ENCODE measurements at places on chromosomes 2 and 18.
A peak's percentile ranks its signal among the peaks of the same experiment; 100 is the strongest.

GRCh38 chr2:152200565-152201465 lies 25.3 kb upstream of the STAM2 start:
- DNase-seq = peak; percentile 68

DNA sequence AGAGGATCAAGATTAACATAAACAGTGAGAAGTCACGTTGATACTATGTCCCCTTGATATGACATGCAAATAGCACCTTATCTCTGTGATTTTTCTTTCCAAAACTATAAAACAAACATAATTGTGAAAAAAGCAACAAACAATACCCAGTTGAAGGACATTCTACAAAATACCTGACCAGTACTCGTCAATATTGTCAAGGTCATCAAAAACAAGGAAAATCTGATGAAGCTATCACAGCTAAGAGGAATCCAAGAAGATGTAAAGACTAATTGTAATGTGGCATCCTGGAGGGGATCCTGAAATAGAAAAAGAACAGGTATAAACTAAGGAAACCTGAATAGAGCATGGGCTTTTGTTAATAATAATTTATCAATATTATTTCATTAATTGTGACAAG lies 321.5 kb upstream of the MAP2 start:
- no peak for DNase-seq

DNA sequence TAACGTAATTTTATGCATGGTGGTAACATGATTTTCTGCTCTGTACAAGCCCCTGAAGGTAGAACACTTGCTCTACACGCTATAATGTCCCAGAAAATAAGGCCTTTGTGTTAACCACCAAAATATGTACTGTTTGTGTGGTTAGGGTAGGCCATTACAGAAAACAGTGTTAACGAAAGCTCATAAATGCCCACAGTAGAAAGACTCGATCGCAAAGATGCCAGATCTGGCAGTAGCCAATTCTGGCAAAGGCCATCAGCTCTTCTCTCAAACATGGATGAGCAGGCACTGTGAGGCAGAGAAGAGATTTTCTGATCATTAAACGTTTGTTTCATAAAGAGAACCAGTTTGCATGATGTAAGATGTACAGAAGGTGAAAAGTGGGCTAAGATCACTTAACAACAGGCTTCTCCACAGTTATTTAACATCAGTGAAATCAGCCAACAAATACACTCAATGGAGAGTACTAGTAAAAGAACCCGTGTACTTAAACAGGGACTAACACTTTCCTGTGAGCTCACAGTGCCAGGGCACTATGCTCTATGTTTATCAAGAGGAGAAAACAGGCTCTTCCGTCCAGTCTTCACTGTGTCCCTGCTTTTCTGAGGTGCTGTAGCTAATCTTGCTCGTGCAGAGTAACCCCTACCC lies 80.3 kb downstream of the SPRED2 start:
- no peak for DNase-seq

- DNase-seq = no peak
Measured at GRCh38 chr2:176504440-176504839, 235.2 kb downstream of the MTX2 start.

DNA sequence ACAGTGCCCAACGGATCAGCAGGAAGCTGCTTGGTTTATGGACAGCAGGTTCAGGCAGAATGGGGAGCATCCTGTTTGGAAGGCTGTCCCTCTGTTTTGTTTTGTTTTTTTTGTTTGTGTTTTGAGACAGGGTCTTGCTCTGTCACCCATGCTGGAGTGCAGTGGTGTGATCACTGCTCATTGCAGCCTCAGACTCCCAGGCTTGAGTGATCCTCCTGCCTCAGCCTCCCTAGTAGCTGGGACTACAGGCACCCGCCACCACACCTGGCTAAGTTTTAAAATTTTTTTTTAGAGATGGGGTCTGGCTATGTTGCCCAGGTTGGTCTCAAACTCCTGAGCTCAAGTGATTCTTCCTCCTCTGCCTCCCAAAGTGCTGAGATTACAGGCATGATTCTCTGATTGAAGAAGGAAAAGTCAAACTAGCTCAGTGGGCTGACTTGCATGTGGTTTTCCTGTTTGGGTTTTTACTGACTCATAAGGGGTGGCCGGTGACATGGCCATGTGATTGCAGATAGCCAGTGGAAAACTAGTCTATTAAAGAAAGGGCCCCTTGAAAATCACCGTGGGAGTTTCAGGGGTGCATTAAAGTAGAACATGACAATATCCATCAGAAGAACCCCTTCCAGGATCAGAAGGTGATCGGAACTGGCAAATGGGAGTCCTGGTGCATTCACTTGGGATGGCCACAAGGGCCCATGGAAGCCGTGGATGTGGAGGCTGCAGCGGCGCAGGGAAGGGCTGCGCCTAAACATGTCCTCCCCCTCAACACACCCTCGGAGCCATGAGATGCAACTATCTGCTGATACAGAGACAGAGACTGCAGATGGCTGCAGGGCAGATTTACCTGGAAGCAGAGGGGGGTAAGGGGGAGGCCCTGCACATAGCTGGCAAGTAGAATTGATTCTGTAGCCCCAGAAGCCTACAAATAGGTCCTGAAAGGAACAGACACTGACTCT lies 26.5 kb downstream of the AQP12B start:
- DNase-seq = no peak

GRCh38 chr2:183250472-183250871 lies 126.2 kb downstream of the NUP35 start:
- DNase-seq = no peak

DNA sequence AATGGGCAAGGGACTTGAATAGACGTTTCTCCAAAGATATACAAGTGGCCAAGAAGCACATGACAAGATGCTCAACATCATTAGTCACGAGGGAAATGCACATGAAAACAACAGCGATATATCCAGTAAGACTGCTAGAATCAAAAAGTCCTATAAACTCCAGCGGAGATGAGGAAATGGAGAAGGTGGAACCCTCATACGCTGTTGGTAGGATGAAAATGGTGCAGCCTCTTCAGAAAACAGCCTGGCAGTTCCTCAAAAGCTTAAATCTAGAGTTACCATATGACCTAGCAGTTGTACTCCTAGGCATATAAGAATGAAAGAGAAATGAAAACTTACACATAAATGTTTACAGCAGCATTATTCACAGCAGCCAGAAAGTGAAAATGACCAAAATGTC lies 48.1 kb downstream of the HPCAL1 start:
- DNase-seq = no peak

DNA sequence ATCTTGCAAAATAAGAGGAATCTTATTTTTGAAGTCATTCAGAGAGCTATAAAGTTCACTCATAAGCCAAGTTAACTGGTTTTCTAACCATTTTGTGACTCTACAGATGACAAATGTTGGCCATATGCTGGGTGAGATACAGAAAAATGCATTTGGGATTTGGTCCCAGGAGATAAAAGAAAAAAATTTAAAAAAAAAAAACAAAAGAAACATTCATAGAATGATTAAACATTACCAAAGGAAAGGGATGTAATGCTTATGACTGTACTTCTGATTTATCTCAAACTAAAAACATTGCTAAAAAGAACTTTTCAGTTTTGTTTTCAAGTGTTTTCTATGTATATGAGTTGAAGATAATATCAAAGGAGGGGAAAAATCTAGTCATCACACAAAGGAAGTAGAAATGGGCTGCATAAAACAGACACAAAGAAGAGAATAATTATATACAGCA lies 43.1 kb downstream of the PELI1 start:
- no peak for DNase-seq

- no peak for DNase-seq
Measured at GRCh38 chr2:86622519-86623042, 1.1 kb downstream of the RNF103 start.

DNA sequence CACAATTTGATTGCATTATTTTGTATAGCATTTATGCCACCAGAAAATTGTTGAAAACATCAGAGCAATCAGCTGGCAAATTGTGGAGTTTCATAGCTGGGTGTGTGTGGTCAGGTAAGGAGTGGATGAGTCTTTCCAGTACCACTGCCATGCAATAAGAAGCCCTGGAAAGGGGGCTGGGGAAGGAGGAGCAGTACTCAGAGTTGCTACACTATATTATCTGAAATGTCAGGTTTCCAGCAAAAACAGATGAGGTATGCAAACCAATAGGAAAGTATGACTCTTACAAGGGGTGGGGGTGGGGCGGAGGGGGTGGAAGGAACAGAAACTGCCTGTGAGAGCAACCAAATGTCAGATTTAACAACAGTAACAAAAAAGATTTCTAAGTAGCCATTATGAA lies 112.2 kb downstream of the SOS1 start:
- DNase-seq = no peak

GRCh38 chr2:151729415-151729811 lies 4.9 kb downstream of the NEB start:
- DNase-seq = no peak

DNA sequence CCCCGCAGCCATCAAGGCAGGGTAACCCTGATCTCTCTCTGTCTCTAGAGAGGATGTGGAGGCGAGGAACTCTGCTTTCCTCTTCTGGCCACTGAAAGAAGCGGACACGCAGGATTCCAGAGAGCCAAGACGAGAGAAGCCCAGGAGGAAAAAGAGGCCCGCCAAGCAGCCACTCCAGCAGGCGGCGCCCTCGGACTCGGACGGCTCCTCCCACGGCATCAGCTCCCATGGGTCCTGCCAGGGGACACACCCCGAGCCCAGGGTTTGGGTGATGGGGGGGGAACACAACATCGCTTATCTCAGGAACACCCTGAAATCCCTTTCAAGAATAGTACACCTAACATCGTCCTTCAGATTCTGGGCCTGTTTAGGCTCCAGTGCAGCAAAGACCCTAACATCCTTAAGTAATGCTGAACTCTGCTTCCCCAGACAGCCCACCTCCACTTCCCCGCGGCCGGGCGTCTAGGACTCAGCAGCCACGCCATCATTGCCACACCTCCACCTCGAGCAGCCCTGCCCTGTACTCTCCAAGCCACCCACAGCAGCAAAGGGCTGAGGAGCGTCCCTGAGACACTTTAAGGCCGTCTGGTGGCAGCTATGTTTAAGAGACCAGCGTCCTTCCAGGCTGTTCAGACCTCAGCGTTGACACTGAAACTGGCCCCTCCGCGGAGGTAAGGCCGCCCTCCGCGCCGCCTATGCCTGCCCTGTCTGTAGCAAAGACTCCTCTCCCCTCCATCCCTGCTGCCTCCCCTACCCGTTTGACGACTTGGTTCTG lies 34.3 kb upstream of the CNGA3 start:
- no peak for DNase-seq

GRCh38 chr2:225236769-225237323 lies 162.7 kb upstream of the NYAP2 start:
- no peak for DNase-seq

GRCh38 chr2:10489842-10490555 lies 41.9 kb upstream of the ODC1 start:
- peak; percentile 16 for DNase-seq

DNA sequence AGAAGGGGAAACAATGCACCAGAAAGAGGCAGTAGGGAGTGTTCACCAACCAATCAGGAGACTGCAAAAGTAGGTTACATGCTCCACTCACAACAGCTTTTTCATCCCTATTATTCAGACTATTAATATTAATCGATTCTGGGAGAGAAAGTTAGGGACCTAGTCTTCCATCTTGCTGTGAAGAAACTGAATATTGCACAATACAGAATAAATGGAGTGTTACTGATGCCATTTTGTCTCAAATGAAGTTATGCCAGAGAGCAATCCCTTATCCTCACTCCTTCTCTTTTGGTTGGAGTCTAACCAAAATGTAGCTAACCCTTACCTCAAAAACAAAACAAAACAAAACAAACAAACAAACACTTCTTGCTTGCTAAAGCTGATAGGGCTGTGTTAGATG lies 1120.9 kb upstream of the GYPC start:
- no peak for DNase-seq

DNA sequence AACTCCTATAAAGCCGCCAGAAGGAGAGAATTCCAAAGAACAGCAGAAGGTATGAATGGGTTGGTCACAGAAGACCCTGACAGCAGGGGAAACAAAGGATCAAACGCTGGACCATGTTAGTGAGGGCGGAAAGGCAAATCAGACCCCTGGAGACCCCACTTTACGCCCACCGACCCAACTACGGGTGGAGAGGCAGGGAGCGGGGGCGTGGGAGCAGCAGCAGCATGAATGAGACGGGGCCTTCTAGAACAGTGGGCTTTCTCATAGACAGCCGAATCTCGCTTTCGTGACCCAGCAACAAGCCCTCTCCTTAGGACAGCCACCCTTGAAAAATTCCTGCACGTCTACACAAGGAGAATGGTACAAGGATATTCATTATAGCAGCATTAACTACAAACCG lies 191.0 kb downstream of the HDAC4 start:
- DNase-seq = no peak

GRCh38 chr2:215479121-215479520 lies 43.3 kb upstream of the FN1 start:
- no peak for DNase-seq

DNA sequence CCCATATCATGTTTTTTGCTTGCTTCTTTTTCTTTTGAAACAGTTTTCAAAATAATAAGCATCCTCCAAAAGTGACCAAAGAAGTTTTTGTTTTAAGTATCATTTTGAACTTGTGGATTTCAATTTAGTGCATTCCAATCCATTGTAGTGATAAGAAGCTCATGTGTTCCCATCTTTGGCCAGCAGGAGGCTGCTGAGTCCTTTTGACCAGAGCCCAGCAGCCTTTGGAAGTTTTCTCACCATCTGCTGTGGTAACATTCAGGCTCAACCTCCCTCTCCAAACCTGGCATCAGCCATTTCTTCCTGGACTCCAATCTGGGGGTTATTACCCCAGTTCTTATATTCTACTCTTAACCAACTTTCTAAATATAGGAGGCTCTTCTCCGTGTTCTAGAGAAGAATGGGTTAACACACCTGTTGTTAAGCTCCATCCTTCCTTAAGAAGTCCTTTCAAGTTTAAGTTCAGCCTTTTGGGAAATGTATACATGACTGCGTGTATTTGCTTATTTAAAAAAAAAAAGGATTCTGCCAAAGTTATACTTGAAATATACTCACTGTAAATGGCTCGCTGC lies 39.0 kb upstream of the MAL start:
- DNase-seq = peak; percentile 59

DNA sequence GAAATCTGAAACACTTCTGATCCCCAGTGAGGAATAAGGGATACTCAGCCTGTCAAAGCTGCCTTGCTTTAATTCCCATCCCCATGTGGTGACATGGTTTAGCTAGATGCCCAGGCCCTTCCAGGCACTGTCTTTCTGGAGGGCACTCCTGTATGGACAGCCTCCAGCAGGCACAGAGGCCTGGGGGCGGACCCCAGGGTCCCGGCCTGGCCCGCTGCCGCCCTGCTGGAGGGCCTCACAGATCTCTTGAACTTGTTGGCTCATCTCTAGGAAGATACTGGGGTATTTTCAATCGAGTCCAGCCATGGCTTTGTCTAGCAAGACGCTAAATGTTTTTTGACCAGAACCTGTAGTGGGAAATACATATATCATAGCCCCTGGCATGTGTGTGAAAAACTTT lies 21.0 kb upstream of the CNNM3 start:
- DNase-seq = no peak

DNA sequence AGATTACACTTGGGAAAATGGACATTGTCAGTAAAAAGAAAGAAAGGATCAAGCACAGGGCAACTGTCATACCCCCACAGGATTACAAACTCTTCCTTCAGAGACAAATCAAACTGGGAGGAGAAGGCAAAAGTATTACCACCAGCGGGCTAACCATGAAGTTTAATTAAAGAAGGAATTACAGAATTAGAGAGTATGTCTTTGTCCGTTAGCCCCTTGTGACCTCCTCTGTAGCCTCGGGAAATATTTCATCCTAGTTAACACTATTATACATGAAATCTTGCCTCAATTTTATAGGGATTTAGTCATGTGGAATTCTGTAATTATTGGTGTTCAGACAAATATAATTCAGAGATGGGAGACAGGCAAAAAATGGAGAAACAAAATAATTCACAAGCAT lies 60.7 kb downstream of the PAX3 start:
- DNase-seq = no peak

Measured in Caco-2 (cell line).